Stimulated activated CD8-positive, alpha-beta memory T cell treated with anti-CD3 and anti-CD28 coated beads, Interleukin-7, amount 100 ng/mL, for 4 hours (primary cell): ENCODE measurements at places on chromosomes 7 and 10.

DNA sequence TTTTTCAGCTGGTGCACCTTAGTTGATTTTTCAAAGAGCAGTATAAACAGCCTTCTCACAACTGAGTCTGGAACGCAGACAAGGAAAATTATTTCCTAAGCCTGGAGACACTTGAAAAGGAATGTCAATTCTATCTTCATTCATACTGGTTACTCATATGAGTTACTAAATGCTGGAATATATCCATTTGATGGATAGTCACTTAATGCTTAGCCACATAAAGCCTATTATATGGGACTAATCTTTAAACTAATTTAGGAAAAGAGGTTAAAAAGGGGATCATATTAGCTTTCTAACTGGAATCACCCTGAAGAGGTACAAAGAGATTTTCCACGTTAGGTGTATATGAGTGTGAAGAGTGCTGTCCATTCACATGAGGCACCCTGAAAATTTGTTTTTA, 1.7 kb upstream of the HOXA4 start:
- DNase-seq, result no peak

- DNase-seq, result no peak
Observed at GRCh38 chr10:9911488-9911887, 1106.2 kb upstream of the CELF2 start.

DNA sequence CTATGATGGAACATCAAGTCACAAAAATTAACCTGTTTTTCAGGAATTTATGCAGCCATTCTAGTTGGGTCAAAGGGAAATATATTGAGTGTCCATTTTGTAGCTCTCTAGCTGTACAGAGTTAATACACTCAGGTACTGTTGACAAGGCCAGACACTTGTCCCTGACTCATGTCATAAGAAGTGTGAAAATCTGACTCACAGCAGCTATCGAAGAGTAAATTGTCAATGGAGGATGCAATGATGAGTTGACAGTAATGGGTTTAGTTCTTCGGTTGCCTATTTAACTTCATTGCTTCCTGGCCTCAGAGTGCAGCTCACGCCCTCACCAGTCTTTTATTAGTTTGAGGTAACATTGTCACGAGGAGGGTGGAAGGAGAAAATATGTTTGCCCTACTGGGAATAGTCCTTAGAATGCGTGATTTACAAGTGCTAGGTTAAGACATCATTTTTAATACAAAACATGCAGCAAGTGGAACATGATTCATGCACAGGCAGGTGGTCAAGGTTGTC, 255.1 kb downstream of the XPNPEP1 start:
- no peak for DNase-seq

DNA sequence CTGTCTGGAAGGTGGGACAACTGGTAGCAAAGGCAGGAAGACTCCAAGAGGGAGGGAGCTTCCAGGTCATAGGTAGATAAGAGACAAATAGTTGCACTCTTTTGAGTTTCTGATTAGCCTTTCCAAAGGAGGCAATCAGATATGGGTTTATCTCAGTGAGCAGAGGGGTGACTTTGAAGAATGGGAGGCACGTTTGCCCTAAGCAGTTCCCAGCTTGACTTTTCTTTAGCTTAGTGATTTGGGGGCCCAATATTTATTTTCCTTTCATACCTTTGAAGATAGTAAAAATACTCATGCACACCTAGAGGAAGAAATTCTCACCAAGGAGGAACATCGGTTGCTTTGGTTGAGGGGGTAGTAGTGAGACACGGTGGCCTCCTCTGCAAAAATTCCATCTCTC, 212.1 kb upstream of the SVIL start:
- no peak for DNase-seq

DNA sequence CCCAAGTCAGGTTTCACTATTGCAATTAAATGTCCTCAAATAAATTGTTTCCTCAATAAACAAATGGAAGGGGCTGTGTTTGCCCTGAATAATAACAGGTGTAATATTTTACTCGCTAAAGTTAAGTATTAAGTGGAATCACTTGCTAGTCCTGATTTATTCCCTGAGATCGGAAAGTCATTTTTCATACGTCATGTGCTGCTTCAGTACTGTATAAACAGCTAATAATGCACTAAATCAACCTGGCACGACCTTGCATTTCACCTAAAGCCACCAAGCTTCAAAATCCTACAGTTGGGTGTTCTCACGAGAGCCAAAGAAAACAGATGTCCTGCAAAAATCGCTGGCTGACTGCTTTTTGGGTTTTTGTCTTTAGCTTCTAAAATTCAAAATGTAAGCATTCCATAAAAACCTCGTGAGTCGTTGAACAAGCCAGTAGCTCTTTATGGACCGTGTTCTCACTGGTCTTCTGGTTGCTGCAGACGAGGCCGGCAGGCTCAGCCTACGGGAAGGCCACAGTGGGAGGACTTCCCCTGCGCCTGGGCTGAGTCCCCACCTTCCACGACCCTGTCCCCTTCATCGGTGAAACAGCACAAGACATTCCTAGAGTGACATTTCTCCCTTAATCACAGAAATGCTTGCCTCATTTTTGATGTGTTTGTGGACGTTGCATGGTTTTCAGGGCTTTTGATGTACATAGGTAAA, 17.9 kb upstream of the MNX1 start:
- no peak for DNase-seq
